ENCODE measurements at places on chromosomes 5 and 9.

GRCh38 chr9:35518981-35519679 is 29.2 kb downstream of the RUSC2 start:
- DNase-seq = peak; percentile 64

- DNase-seq = peak; percentile 81
These were observed 56.1 kb downstream of the SAXO1 start for GRCh38 chr9:18976709-18977531.

DNA sequence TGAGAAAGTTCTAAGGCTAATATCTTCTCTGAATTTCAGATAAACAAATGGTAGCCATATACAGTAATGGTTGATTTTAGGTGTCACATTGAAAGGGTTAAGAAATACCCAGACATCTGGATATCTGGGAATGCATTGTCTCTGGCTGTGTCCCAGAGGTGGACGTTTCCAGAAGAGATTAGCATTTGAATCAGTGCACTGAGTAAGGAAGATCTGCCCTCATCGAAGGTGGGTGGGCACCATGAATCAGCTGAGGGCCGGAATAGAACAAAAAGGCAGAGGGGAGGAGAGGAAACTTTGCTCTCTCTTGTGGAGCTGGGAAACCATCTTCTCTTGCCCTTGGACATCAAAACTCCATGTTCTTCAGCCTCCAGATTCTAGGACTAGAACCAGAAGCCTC is 554.4 kb downstream of the IRX1 start:
- DNase-seq = no peak

- DNase-seq = no peak
These were observed 17.7 kb downstream of the EFNA5 start for GRCh38 chr5:107652839-107653607.

Measured in iris pigment epithelial cell (primary cell).